Right renal pelvis (tissue), 4 donors: ENCODE measurements at places on chromosomes 3 and 15. TPM values are rescaled to one million over a fixed set of nuclear protein-coding genes. Genes with fewer than 3 reads are reported as not detected.
A peak's percentile ranks its signal among the peaks of the same experiment; 100 is the strongest.

DNA sequence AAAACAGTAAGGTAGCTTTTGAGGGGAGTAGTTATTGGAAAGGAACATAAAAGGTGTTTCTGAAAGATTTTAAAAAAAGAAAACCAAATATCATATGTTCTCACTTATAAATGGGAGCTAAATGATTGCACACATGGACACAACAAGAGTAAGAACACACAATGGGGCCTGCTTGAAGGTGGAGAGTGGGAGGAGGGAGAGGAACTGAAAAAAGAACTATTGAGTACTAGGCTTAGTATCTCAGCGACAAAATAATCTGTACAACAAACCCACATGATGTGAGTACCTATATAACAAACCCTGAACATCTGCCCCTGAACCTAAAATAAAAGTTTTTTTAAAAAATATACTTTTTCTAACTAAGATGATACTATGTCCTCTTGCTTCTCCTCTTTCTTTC is 138.3 kb downstream of the CGGBP1 start:
- DNase-seq: no peak

GRCh38 chr3:8458711-8459110 is 42.9 kb upstream of the LMCD1 start:
- DNase-seq: no peak

- DNase-seq: peak; percentile 66
Observed at GRCh38 chr3:52068055-52068571, 11.7 kb upstream of the DUSP7 start.

- no peak for DNase-seq
Observed at GRCh38 chr3:10195366-10196089, 30.8 kb downstream of the IRAK2 start.

DNA sequence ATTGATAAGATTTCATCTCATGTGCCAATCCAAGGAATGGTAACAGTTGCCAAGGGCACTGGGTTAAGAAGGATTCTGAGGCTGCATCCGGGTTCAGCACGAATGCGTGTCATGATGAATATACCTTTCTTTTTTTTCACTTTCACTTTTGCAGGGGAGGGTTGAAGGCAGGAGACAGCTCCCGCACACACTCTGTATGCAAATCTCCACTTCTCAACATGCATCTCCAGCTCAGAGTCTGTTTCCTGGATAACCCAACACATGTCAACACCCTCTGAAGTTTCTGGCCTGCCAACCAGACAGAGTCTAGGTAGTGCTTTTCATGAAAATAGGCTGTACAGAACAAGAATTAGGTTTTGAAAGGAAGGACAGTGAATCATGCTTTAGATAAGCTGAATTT is 21.6 kb downstream of the B4GALT4 start:
- DNase-seq: no peak

DNA sequence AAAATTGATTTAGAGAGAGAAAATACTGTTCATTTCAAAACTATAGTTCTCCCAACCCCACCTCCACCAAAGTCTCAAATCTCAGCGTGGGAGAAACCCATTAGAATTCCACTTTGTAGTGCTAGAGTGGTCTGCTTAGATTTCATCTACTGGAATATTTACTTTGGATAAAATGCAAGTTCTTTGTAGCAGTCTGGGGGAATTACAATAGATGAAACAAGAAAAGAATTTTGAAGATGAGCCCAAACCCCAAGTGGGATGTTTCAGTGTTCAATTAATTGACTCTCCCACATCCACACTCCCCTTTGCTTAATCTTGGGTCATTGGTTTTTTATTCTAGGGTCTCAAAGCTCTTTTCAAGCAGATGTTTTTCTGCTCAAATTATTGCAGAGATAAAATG is 97.8 kb downstream of the RPL22L1 start:
- no peak for DNase-seq

DNA sequence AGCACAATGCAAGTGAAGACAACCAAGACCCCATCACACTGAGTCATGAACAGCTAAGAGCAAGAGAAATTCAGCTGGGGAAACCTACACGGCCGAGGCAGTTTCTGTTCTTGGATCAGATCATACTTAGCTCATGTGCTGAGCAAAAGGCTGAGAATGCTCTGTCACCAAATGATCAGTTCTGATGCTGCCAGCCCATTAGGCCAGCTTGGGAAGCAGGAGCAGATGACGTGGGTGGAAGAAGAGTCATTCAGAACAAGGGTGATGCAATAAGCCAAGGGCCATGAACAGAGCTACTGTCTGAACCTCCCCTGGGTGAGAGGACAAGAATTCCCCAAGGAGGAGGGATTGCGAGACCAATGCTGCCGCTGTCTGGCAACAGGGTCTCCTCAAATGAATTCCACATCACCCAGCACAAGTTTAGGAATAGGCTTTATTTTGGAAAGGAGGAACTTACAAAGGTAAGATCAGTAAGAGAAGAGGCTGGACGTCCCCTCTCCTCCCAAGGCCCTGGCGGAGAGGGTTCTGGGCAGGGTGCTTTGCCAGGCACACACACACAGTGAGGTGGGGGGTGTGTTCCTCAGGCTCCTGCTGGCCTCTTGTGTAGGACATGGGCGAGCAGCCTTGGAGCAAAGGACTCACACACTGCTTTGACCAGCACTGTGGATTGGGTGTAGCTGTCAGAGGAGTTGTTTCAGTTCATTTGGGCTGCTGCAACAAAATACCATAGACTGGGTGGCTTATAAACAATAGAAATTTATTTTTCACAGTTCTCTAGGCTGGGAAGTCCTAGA is 65.6 kb upstream of the CTXND1 start:
- no peak for DNase-seq

DNA sequence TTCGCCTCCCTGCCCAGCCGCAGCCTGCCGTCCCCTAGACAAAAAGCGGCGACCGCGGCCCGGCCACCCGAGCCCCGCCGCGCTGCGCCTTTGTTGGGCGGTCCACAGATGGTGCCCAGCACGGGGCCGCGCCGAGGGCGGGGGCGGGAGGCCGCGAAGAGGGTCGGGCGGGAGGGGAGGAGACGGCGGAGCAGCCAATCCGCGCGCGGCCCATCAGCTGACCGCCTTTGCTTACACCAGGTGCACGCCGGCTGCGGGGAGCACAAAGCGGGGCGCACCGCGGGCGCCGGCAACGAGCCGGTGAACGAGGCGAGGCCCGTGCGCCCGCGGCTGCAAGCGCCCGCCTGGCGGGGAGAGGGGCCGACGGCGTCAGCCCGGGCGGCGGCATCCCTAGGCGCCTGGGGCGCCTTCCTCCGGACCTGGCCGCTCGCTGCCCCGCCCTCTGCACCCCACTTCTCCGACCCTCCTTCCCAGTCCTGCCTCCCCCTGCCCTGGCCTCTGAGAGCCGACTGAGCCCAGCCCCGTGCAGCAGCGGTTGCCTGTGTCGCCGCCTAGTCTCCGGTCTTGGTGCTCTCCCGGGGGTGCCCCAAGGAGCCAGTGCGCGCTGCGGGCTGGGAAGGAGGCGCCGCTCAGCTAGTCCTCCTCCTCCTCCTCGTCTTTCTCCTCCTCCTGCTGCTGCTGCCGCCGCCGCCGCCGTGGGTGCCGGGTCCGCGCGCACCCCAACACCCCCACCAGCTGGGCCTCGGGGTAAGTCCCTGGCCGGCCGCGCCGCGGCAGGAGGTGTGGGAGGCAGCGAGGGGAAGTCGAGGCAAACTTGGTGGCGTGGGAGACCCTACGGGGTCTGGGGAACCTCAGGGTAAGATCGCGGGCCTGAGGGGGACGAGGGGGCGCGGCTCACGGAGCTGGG is at the start of gene LRRN1:
TSS of gene LRRN1 (plus strand) at position 259 of the 907 bp plus-strand sequence. CDS start 45,211 bp downstream, outside the sequence.
- DNase-seq: peak; percentile 46

DNA sequence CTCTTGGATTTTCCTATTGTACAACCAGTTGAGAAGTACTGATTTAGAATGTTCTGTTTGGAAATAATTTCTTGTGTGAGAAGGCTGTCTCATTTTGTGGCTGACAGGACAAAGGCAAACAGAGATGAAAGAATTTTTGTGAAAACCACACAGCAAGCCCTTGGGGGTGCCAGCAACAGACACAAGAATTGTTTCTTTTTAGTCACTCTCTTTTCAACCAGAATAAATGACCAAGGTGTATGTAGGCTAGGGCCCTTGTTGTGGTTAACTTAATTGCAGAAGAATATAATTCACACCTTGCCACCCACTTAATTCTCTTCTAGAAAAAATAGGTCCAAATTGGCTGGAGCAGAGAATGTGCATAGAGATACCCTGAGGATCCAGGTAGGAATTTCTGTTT is 329.4 kb upstream of the TBC1D5 start:
- no peak for DNase-seq

DNA sequence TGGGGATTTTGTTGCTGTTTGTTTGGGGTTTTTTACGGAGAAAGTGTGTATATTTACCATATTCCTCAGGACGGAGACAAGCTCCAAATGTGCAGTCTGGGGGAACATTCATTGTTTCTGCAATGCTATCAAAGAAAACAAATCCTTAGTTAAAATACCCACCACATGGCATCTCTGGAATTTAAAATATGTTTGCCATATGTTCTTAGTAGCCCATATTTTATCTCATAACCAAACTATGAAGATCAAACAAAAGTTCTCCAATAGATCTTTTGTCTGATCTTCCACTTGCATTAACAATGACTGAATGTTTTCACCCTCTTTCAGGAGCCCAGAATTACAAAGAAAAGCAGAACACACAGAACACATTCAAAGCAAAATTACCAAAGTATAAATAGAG is 35.3 kb downstream of the EFHB start:
- no peak for DNase-seq

GRCh38 chr15:91472316-91472756 is 372.3 kb downstream of the SV2B start:
- DNase-seq: no peak

GRCh38 chr3:139044366-139045210 is at the start of gene PRR23C:
PRR23C (minus strand) TSS chr3:139044892; CDS start chr3:139044620, 272 bp downstream.
- DNase-seq: no peak

GRCh38 chr3:194877291-194878119 is 191.8 kb downstream of the FAM43A start:
- no peak for DNase-seq

DNA sequence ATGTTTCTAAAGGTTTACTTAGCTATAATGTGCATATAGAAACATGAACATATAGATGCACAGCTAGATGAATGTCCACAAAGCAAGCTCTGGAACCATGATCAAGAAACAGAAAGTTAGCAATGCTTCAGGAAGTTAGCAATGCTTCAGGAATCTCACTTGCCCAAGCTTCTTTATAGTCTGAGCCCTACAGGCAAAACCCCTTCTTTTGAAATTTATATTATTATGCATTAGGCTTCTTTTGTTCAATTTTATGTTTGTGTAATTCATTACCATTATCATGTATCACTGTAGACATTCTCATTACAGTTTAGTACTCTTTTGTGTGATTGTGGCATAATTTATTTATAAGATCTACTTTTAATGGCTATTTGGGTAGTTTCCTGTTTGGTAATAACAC is 286.4 kb upstream of the BCHE start:
- DNase-seq: no peak

DNA sequence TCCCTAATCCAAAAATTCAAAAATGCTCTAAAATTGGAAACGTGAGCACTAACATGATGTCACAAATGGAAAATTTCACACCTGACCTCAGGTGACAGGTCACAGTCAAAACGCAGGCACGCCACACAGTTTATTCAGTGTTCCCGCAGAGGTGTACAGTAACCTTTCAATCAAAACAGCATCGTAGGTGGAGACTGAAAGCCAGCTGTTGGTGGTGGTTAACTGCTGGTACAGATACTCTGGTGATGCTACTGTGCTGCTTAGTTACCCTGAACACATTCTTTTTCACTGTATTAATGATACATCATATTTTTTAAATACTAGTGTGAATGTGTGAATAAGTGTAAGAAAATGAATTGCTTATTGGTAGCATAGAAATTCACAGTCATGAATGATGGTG is 23.8 kb downstream of the RAB11A start:
- no peak for DNase-seq

- DNase-seq: no peak
Observed at GRCh38 chr15:88650556-88650955, 11.7 kb downstream of the ISG20 start.

DNA sequence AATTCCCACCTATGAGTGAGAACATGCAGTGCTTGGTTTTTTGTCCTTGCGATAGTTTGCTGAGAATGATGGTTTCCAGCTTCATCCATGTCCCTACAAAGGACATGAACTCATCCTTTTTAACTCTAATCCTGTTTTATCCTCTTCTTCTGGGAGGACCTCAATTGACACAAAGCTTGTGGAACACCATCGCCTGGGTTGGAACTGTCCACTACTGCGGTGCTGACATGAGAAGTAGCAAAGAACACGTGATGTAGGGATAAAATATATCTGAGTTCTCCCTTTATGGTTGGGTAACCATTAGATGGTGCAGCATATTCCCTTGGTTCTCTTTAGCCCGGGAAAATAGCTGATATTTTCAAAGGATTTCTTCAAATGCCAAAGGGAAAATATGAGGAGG is 105.3 kb upstream of the TOPAZ1 start:
- DNase-seq: peak; percentile 12

QARS1 gene
- 275 TPM for polyA plus RNA-seq

PRR20G gene
- not detected for polyA plus RNA-seq

NMB gene
- polyA plus RNA-seq: 8.5 TPM

CSPG4 gene
- 8.0 TPM for polyA plus RNA-seq

HAUS2 gene
- polyA plus RNA-seq: 30.6 TPM

CLDN18 gene
- 0.98 TPM for polyA plus RNA-seq
